ENCODE measurements at places on chromosomes 7 and 10.

DNA sequence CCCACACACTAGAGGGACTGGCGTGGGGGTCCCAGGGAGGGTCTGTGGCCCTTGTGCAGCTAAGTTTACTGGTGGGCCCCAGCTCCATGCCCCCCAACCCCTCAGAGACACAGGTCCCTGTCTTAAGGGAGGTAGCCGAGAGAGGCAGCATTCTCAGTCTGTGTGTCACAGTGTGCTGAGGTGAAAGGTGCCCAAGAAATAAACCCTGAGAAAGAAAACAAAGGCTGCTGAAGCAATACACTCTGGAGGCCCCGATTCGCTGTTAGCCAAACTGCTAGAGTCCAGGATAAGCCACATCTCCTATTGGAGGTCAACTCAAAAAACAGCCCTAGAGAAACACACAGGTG, 28.6 kb upstream of the NDST2 start:
- no peak for DNase-seq

- DNase-seq = no peak
Measured at GRCh38 chr7:137572056-137572784, 228.7 kb upstream of the PTN start.

GRCh38 chr7:13198036-13198435, 510.6 kb downstream of the ARL4A start:
- no peak for DNase-seq

DNA sequence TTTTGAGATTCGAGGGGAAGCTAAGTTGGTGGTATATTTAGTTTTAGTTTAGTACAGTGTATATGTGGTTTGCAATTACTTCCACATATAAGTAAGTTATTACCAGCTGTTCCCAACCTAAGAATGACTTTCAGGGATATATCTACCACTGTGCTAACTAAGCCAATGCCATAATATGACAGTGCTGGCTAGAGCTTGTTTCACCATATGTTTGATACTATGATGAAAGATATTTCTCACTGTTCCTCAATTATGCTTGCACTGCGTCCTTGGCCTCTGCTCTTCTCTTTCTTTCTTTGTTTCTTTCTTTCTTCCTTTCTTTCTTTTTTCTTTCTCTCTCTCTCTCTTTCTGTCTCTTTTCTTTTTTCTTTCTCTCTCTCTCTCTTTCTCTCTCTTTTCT, 113.8 kb upstream of the SKAP2 start:
- no peak for DNase-seq

DNA sequence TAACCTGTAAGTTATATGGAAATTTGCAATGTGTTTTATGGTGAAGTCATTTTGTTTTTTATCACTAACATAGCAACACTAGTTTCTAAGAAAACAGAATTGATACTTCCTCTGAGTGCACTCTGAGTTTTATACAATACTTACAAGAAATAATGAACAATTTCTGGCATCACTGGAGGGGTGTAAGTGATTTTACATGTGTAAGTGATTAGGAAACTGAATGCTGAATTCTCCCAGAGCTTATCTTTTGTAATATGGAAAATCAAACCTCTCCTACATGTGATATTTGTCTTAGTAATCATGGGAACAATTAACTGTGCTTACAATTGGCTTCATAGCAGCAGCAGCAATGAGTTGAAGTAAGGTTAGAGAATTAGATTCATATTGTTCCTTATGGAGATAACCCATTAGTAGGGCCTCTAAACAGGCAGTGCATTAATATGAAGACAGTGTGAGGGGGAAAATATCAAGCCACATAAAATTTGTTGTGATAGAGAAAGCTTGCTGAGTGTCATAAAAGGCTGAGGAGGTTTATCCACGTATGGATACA, 37.4 kb downstream of the SEMA3C start:
- DNase-seq = no peak

DNA sequence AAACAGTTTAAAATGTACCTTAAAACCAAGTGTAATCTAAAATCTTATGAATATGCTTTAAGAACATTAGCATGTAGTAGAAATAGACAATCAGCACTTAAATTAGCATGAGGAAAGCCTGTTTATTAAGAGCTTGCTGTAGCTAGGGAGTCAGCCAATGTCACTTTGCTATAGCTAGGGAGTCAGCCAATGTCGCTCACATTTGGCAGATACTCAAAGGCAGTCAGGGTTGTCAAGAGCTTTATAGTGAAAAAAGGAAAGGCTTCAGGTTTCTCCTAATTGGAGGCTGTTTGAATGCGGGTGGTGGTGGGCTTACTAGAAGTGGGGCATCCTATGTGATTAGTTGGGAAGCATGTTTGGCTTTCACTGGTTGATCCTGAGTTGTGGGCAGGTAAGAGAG, 226.2 kb upstream of the DGKB start:
- no peak for DNase-seq

DNA sequence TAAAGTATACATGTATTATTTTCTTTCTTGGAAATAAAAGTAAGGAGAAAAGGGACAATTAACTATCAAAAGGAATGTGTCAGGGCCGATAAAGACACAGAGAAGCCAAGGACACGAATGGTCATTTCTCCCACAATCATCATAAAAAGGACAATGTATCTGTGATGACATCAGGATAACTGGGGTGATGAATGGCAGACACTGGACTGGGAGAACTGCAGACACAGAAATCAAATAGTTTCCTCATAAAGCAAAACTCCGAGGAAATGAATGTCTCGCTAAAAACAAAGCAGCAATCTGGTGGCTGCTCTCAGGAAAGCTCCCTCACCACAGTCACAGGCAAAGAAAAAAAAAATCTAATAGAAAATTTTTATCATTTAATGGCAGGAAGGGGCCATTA, 69.3 kb upstream of the NPY start:
- no peak for DNase-seq

DNA sequence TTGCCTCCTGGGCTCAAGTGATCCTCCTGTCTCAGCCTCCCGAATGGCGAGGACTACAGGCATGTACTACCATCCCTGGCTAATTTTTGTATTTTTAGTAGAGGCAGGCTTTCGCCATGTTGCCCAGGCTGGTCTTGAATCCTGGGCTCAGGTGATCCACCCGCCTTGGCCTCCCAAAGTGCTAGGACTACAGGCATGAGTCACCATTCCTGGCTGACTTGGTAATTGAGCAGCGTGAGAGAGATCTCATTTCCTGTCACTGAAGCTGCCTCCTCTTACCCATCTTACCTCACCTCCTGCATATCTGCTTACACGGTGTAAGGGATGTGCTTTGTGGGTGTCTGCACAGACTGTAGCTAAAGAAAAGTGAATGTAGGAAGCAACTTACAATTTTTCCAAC, 9.7 kb downstream of the IFIT3 start:
- no peak for DNase-seq

- no peak for DNase-seq
Measured at GRCh38 chr7:157757776-157758467, 421.1 kb downstream of the DNAJB6 start.

DNA sequence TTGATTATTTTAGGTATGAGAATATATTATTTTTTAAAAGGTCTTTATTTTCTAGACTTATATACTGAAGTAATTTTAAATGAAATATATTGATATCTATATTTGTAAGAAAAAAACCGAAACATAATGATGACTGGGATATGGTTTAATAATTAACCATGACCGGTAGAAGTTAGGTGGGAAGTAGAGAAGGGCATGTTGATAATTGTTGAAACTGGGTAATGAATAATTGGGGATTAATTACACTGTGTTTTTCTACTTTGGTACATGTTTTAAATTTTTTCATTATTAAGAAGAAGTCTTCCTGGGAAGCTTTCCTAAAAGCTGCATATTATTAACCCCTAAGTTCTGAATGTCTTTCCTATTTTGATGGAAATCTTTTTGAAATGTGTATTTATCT, 16.3 kb downstream of the TSPAN12 start:
- DNase-seq = no peak

DNA sequence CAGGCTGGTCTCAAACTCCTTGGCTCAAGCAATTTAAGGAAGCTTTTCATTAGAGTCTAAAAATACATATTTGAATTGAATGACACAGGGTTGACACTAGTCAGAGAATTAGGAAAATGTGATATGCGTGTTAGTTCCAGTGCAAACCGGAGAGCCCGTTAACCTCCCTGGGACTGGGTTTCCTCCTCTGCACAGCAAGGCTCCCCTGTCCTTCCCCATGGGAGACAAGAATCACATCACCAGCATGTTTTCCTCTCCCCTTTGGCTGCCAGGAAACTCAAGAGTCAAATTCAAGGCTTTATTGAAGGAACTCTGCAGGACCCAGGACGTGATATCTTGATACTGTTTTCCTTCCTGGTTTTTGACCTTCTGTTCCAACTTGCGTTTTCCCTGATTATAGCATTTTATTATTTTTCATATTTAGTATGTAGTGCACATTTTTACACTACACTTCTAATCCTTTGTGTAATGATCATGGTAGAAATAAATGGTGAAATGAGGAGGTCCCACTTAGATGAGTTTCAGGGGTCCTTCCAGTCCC, 24.9 kb downstream of the GSTO2 start:
- no peak for DNase-seq

DNA sequence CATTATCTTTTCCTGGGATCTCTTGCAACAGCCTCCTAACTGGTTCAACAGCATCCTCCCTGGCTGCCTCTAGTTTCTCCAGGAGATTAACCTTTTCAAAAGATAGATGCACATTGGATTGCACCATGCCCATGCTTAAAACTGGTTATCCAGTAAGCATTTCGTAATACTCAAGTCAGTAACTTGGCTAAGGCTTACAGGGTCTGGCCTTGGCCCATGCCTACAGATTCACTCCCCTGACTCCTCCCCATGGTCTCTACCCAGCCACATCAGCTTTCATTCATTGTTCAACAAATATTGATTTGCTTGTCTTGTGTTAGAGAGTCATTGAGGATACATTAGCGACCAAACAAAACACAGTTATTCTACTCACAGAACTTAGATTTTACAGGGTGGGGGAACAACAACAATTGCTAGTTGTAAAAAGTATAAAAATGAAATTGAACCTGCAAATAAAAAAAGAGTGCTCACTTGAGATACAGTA, 1.8 kb upstream of the KIF20B start:
- DNase-seq = no peak

- DNase-seq = no peak
Measured at GRCh38 chr7:130970196-130970595, 236.2 kb upstream of the KLF14 start.
